Daoy (cell line): ENCODE measurements at places on chromosomes 5 and 9.
A peak's percentile ranks its signal among the peaks of the same experiment; 100 is the strongest.

DNA sequence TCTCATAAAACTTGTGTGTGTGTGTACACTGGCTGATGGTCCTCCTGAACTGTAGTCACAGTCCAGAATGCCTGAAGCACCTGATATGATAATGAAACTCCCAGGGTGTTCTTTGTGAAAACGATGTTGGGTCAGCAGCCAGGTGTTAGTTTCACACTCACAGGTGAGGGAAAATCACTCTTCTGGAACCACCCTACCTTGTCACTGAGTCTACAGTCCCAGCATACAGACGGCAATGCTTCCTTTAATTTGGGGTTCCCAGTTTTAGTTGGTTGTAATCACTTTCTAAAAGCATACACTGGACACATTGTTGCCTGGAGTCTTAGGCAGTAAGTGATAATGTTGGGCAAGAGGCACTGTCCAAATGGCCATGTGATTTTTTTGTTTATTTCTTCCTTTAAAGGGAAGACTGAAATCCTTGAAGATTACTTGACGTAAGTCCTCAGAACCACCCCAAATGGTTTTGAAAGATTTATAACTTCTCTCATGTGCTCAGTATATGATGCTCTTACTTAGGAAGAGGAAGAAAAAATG, 18.2 kb upstream of the MGAT1 start:
- DNase-seq, result no peak

GRCh38 chr9:138052635-138053320, 175.2 kb downstream of the CACNA1B start:
- no peak for DNase-seq

- peak; percentile 34 for DNase-seq
Observed at GRCh38 chr5:95261437-95262175, 23.3 kb downstream of the MCTP1 start.

DNA sequence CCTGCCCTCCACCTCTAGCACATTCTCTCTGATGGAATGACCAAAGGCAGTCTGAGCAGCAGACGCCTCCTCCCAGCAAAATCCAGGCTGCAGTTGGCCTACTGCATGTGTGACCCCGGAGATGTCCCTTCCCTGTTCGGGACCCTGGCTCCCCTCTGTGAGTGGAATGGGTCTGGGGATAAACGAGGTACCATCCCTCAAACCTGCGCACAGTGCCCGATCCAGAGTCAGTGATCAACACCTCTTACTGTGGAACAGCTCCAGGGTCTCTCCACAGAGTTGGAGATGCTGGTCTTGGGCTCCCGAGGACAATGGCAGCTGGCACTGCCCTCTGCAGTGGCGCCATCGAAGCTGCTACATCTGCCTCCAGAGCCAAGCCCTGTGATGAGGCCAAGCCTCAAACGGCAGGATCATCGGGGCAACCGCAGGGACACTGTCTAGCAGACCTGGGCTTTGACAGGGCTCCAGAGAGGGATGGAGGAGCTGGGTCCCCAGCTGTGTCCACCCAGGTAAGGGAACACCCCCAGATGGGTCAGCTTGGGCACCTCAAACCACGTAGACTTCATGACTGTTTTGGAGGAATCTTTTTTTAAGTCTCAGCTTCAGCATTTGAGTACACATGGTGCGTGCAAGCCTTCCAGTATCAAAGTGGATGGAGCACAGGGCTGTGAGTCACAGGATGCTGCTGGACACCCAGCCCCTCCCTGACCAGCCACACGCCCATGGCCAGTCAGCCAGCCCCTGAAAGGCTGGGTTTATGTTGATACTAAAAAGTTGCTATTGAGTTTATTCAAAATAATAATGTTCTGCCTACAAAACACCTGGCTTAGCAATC, 13.0 kb downstream of the MED10 start:
- peak; percentile 36 for DNase-seq
